ENCODE measurements at places on chromosomes 7 and 10.

DNA sequence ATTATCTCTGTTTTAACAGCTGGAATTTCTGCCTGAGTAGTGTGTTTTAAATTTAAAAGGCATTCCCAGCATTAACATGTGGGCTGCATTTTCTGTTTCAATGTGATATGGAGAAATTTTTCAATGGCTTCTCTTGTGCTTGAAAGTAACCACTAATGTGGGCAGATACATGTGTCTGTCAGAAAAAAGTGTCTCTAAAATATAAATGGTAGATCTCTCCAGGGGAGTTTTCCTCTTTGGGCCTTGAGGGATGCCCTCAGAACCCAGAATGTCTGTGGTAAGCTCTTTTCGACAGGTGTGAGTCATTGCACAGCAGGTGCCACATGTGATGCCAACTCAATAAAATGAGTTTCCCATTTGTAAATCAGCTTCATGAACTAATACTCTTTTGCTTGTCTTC lies 221.1 kb downstream of the SEMA3E start:
- no peak for DNase-seq

GRCh38 chr10:93280699-93281366 lies 201.3 kb downstream of the MYOF start:
- no peak for DNase-seq

DNA sequence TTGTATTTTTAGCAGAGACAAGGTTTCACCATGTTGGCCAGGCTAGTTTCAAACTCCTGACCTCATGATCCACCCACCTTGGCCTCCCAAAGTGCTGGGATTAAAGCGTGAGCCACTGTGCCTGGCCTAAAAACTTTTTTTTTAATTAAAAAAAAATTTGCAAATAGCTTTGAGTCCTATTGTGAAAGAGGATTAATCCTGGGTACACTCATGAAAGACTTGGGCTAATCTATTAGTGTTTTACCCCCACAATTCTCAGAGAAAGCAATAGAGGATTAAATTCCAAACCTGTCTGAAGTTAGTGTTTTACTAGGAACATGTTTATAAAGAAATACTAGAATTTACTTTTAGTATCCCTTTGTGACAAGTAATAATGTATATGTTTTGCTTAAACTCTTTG lies 76.9 kb upstream of the ITGB1 start:
- no peak for DNase-seq

- DNase-seq: no peak
These were observed 6.4 kb downstream of the DNAJB12 start for GRCh38 chr10:72348282-72348681.

GRCh38 chr7:121562259-121562658 lies 166.2 kb upstream of the FAM3C start:
- no peak for DNase-seq

Data from skeletal muscle cell (primary cell).